NCI-H748 treated with DMSO at 0.1 percent for 48 hours (cell line): ENCODE measurements at places on chromosomes 1 and 21.
A peak's percentile ranks its signal among the peaks of the same experiment; 100 is the strongest.

DNA sequence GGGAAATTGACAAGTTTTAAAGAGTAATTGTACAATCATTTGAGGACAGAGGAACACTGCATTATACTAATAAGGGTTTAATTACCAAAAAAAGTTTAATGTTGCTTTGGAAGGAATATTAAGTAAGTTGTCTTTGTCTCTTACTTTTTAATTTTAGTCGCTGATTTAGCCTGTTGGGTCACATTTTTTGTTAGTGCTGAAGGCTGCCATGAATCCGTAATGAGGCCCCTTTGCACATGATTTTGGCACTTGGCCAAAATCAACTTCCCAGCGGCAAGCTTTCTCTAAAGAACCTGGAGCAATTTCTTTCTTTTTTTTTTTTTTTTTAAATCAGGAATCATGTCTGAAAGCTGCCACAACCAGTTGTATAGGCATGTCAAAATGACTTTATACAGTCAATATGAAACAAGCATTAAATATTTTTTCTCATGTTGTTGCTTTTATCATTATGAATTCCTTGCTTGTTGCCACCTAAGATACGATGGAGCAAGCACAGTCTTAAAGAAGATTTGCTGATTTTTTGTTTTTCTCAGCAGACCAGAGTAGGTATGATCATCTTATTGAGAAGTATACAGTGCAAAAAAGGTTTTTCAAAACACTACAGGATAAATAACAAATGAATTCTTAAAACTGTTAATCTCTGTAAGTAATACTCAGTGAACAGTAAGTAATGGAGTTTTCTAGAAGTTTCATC is 690.4 kb downstream of the USP25 start:
- peak; percentile 16 for DNase-seq

- no peak for DNase-seq
These were observed 6.0 kb downstream of the TNFRSF14 start for GRCh38 chr1:2561898-2562895.

- DNase-seq: peak; percentile 98
These were observed 31.7 kb upstream of the TMEM125 start for GRCh38 chr1:43238085-43238484.

GRCh38 chr21:20645344-20645743 is 352.9 kb upstream of the NCAM2 start:
- DNase-seq: no peak

DNA sequence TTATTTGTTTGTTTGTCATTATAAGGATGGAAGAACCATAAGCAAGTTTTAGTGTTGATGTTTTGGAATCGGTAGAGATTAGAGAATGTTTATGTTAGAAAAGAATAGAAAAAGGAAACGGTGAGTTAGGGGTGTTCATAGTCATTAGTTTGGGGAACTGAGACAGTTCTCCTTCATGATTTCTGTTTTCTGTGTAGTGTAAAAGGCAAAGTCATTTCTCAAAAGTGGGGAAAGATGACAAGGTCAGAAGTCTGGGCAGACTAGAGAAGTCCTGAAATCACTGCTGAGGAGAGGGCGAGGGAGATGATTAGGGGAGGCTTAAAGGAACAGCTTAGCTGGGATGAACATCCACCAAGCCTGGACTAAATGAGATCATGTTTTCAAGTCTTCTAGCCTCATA is 498.9 kb downstream of the TTLL7 start:
- DNase-seq: no peak

- DNase-seq: no peak
These were observed 37.3 kb downstream of the NENF start for GRCh38 chr1:212470059-212470458.

DNA sequence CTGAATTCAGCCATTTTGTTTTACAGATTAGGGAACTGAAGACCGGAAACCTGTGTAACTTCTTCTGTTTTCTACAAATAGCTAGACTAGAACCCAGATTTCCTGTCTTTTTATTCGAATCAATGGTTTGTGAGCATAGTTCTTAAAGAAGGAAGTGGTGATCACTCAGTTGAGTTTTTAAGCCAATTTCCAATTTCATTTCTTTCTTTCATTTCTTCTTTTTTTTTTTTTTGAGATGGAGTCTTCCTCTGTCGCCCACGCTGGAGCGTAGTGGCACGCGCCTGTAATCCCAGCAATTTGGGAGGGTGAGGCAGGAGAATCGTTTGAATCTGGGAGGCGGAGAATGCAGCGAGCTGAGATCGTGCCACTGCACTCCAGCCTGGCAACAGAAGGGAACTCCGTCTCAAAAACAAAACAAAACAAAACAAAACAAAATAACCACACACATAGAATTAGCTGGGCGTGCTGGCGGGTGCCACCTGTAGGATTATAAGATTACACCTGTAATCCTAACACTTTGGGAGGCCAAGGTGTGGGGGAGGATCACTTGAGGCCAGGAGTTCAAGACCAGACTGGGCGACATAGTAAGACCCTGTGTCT is 3.0 kb upstream of the MDM4 start:
- DNase-seq: no peak

GRCh38 chr1:167452483-167452882 is 65.8 kb downstream of the CD247 start:
- no peak for DNase-seq

- DNase-seq: peak; percentile 92
These were observed 58.5 kb upstream of the FGGY start for GRCh38 chr1:59238333-59238934.

DNA sequence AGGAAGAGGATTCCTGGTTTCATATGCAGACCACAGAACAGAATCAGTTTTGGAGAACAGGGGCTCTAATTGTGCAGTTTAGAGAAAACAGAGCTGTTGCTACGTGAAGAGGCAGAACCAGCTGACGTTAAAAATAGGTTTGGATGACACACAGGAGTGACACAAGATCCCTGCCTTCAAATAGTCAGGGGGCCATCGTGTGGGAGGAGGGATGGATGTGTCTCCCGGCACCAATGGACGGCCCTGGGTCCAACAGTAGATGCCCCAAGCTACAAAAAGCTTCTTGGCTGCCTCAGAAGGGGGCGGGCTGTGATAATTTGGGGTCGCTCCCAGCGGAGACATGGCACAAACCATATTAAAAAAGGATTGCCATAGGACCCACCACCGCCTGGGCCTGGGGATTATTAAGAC is 87.8 kb downstream of the MRPL37 start:
- no peak for DNase-seq

DNA sequence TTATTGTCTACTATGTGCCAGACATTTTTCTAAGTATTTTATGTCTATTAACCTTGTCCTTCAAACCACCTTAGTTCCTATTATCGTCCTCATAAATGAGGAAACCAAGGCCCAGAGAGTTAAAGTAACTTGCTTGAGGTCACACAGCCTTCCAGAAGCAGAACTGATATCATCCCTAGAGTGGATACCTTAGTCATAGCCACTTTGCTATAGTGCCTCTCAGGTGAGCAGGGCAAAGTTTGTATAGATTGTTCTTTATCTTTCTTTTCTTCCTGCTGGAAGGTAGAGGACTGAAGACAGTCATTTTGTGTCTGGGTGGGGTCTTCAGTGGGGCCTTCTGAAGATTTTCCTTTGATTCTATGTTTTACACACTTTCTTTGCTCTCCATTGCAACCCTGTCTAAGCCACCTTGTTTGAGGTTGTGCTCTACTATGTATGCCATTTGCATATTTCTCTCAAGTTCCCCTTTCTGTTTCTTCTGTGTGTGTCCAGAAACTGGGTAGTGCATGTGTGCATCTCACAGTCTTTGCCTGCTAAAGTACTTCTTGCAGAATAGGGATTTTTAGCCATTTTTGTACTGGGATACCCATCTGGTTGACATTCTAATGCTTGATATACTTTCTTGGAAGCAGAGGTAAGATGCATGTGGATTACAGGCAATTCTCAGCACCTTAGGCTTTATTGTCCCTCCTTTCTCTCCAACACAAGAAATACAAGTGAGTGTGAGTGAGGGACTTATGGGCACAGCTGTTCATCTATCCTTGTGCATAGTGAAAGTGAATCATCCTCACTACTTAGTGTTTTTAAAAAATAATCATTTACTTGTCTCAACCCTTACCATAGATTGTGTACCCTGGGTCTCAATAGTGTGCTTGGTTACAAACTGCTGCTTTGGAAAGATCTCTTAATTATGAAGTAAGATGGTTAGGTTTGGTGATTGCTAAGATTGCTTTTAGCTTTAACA is 207.6 kb upstream of the HMCN1 start:
- DNase-seq: no peak

DNA sequence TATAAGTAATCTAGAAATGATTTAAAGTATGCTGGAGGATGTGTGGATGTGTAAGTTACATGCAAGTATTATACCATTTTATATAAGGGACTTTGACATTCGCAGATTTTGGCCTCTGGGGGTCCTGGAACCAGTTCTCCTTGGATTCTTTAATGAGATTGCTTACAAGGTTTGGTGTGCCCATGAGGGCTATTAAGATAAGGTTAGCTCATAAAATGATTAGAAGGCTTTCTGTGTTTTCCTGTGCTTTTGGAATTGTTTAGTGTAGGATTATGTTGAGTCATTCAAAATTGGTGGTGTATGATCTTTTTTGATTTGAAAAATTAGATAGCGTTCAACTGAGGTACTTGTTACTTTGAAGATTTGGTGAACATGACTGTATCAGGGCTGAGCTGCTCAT is 5.6 kb downstream of the USP25 start:
- DNase-seq: no peak

DNA sequence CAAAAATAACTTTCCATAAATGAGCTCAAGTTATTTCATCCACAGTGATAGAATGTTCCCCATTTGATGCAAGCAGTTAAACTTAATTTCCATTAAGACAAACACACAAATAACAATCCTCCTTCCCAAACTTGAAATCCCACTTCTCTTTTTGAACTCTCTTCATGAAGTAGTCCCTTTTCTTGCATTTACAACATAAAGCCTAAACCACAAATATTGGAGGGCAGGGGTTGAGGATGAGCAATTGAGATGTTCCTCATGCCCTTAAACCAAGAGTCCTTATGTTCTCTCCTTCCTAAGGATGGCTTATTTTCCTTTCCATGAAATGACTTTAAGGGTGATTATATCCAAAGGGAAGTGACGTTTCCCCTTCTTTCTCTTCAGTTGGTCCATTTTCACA is 228.8 kb downstream of the DISC1 start:
- no peak for DNase-seq

DNA sequence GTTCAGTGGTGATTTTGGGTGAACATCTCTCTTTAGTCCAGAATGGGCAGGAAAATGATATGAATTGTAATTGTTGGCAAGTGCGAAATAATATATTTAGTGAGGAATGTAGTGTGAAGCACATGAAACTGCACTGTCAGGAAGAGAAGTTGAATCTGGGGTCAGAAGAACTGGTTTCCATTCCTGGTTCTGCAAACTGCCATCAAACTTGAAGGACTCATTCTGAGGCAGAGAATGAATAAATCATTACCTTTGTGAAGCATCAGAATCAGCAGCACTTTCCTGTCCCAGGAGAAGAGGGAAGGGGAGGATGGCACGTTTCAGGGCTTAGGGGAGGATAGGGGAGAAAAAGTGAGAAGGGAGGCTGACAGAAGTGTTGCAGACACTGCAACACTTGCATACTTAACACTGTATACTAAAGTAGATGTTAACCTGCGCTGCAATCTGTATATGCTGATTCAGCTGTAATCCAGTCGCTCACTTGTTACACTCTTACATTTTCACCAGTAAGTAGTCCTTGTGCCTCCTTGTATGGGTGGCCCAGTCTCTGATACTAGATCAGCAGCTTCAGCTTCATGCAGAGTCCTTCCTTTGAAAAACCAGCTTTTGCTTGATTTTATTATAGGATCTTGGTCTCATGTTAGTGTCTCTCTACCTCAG is 10.5 kb upstream of the RPTN start:
- no peak for DNase-seq

- peak; percentile 35 for DNase-seq
These were observed 125.9 kb upstream of the VAMP3 start for GRCh38 chr1:7644961-7645750.

- DNase-seq: no peak
These were observed 12.0 kb downstream of the DENND1B start for GRCh38 chr1:197763307-197763706.

DNA sequence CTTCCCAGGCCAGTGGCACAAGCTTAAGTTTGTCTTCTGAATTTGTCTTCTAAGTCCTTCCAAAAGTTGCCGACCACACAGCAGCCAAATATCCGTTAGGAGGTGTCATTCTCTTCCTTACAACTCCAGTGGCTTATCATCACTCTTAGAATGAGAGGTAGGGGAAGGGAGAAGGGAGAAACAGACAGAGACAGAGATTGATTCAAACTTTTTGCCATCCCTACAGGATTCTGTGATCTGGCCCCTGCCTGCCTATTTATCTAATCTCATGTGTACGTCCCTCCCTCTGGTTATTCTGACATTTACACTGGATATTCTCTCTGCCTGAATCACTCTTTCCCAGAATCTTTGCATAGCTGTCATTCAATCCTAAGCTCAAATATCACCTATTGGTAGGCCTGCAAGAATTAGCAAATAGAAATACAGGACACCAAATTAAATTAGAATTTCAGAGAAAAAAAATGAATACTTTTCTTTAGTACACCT is 488 bp upstream of the GNL2 start:
- no peak for DNase-seq

DNA sequence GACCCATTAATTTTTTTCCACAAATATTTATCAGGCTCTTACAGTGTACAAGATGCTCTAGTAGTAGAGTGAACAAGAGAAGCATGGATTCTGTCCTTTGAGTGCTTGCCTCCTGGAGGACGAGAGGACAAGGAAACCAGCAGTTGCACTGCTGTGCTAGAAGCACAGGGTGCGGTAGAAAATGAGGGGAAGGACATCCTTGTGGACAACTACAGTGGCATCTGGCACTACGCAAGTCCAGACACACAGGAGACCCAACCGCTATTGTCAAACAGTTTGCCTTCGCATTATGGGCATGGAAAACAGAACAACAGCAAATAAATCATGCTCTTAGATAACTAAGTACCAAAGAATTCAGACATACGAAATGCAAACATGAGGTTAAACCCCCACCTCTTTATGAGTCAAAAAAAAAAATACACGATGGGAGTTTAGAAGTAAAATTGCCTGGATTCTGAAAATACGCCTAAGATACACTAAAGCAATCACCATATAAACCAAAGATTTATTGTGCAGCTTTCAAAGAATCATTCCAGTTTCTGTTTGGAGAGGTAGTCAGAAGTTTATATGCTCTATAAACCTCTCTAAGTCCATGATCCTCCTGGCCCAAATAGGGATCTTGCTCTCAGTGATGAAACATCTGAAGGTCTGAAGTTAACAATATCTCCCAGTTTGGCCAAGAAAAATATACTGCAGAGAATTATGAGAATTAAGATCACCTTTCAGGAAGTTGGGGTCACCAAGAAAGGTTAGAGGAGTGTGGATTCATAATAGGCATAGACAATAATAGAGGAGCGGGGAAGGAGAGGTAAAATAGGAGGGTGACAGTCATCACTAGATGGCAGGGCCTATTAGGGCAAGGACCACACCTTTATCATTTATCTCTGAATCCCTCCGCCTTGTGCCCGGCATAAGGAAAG is 307.8 kb downstream of the NFIA start:
- no peak for DNase-seq

- no peak for DNase-seq
These were observed 50.5 kb downstream of the DMAP1 start for GRCh38 chr1:44263568-44264450.

- no peak for DNase-seq
These were observed 77.9 kb downstream of the OMA1 start for GRCh38 chr1:58468612-58469011.

- DNase-seq: no peak
These were observed 35.8 kb downstream of the ECE1 start for GRCh38 chr1:21254335-21254951.

GRCh38 chr1:110522560-110522959 is 3.6 kb upstream of the KCNA10 start:
- no peak for DNase-seq
